ENCODE measurements at places on chromosomes 3 and 15. TPM values are rescaled to one million over a fixed set of nuclear protein-coding genes. Genes with fewer than 3 reads are reported as not detected.

DNA sequence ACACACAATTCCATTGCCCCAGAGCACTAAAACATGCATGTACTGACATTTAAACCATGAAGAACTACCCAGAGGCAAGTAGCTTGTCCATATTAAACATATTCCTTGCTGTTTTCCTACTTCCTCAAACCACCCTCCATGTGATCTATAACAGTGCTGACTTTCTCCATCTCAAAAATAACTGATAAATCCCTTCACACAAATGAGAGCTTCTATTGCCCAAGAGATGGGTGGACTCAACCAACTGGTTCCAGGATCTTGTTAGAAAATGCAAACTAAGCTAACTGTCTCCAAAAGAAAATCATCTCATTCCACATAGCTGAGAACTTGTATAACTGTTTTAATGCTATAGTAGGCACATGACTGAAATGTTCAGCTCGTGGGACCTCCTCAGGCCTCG, 29.6 kb downstream of the DCLK3 start:
- no peaks in the 10 kb centered on the region for H3K36me3 ChIP-seq
- no peaks in the 10 kb centered on the region for H3K4me1 ChIP-seq
- H3K27me3 ChIP-seq, result no peaks in the 10 kb centered on the region
- no peak overlapping the region for H3K4me3 ChIP-seq
- no peak for DNase-seq

GRCh38 chr3:192417017-192417416, 310.3 kb downstream of the FGF12 start:
- H3K4me1 ChIP-seq, result no peaks in the 10 kb centered on the region
- DNase-seq, result no peak
- no peaks in the 10 kb centered on the region for H3K27me3 ChIP-seq
- H3K36me3 ChIP-seq, result no peaks in the 10 kb centered on the region
- H3K4me3 ChIP-seq, result no peak overlapping the region
- H3K27ac ChIP-seq, result no peak overlapping the region

Gene CHRFAM7A
- total RNA-seq, result 11.9 TPM

DNA sequence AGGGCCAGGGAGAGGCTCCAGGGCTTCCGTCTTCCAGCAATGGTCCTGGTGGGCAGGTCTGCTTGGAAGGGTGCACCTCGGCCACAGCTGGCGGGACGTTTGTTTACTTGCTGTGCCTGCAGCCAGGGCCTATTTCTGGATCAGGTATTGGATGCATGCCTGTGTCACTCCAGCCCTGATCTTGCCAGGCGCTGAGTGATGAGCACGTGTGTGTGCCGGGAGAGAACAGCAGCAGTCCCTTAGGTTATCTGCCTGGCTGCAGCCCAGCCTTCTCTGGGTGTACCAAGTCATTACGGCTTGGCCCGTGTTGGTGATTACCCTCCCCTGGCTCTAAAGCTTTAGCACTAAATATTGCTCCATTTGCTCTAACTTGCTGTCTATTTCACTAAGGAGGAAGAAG, 14.9 kb downstream of the CCDC32 start:
- DNase-seq, result no peak
- H3K4me3 ChIP-seq, result no peak overlapping the region
- H3K4me1 ChIP-seq, result no peaks in the 10 kb centered on the region
- no peaks in the 10 kb centered on the region for H3K27me3 ChIP-seq
- no peak overlapping the region for H3K27ac ChIP-seq

DNA sequence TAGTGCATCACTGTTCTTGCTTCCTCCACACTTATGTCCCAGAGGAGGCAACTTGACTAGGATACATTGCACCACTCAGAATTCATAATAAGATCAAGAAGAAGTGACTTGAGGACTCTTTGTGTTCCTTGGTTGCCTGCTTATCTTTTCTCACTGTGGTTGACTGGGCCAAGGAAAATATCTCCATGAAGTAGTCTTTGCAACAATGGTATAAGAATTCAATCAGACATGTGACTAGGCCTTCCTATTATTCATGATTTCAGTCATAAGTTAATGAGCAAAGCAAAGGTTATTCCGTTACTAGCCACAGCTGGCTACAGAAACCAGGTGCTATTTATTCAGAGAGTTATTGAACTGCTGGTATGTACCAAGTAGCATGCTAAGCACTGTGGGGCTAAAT, 359.3 kb downstream of the RORA start:
- H3K4me1 ChIP-seq, result no peaks in the 10 kb centered on the region
- DNase-seq, result no peak
- no peak overlapping the region for H3K4me3 ChIP-seq
- H3K27ac ChIP-seq, result no peak overlapping the region

Gene TGM5
- not detected for total RNA-seq

- DNase-seq, result no peak
- no peaks in the 10 kb centered on the region for H3K27me3 ChIP-seq
- no peak overlapping the region for H3K4me3 ChIP-seq
- no peaks in the 10 kb centered on the region for H3K4me1 ChIP-seq
Observed at GRCh38 chr15:61106044-61106834, 122.9 kb downstream of the RORA start.

GRCh38 chr3:151538456-151539393, 77.9 kb upstream of the IGSF10 start:
- no peaks in the 10 kb centered on the region for H3K4me1 ChIP-seq
- DNase-seq, result no peak

Gene POLQ
- total RNA-seq, result 0.23 TPM

Gene SYNPR
- not detected for total RNA-seq

Gene SMAD6
- total RNA-seq, result 92.0 TPM

- peak; percentile 93 for DNase-seq
- no peaks in the 10 kb centered on the region for H3K27me3 ChIP-seq
- no peak within 1 kb of the TSS for H3K4me3 ChIP-seq
- no peaks in the 10 kb centered on the region for H3K36me3 ChIP-seq
- peak within 1 kb of the TSS; percentile 87 for H3K27ac ChIP-seq
- no peaks in the 10 kb centered on the region for H3K4me1 ChIP-seq
Observed at GRCh38 chr3:50268703-50269451, at the start of gene SEMA3B. Gene SEMA3B (plus strand): TSS chr3:50269147. CDS start chr3:50269241, 94 bp downstream.

GRCh38 chr3:87272718-87273341, 3.6 kb downstream of the POU1F1 start:
- no peaks in the 10 kb centered on the region for H3K36me3 ChIP-seq
- H3K4me3 ChIP-seq, result no peak overlapping the region
- H3K27ac ChIP-seq, result no peak overlapping the region

- DNase-seq, result no peak
- no peaks in the 10 kb centered on the region for H3K4me1 ChIP-seq
- H3K27me3 ChIP-seq, result no peaks in the 10 kb centered on the region
- no peaks in the 10 kb centered on the region for H3K36me3 ChIP-seq
- H3K27ac ChIP-seq, result no peak overlapping the region
- no peak overlapping the region for H3K4me3 ChIP-seq
Observed at GRCh38 chr3:112874725-112875124, 28.1 kb upstream of the CD200R1L start.

- DNase-seq, result no peak
- no peaks in the 10 kb centered on the region for H3K27me3 ChIP-seq
- no peak overlapping the region for H3K4me3 ChIP-seq
- H3K27ac ChIP-seq, result no peak overlapping the region
Observed at GRCh38 chr3:188192034-188192433, 38.1 kb downstream of the LPP start.

Gene TAGLN3
- not detected for total RNA-seq

- H3K4me1 ChIP-seq, result no peaks in the 10 kb centered on the region
- H3K36me3 ChIP-seq, result no peaks in the 10 kb centered on the region
- no peak overlapping the region for H3K4me3 ChIP-seq
- H3K27ac ChIP-seq, result no peak overlapping the region
- no peak for DNase-seq
Observed at GRCh38 chr3:30544812-30545211, 61.6 kb upstream of the TGFBR2 start.

- H3K27ac ChIP-seq, result no peak overlapping the region
- H3K36me3 ChIP-seq, result no peaks in the 10 kb centered on the region
- no peak overlapping the region for H3K4me3 ChIP-seq
- no peaks in the 10 kb centered on the region for H3K4me1 ChIP-seq
Observed at GRCh38 chr15:90086868-90087268, 15.4 kb downstream of the IDH2 start.

GRCh38 chr3:130779486-130779885, 32.9 kb upstream of the PIK3R4 start:
- no peaks in the 10 kb centered on the region for H3K4me1 ChIP-seq
- no peaks in the 10 kb centered on the region for H3K27me3 ChIP-seq
- DNase-seq, result no peak
- no peak overlapping the region for H3K27ac ChIP-seq

GRCh38 chr15:85557385-85557784, 177.0 kb downstream of the AKAP13 start:
- no peak overlapping the region for H3K4me3 ChIP-seq
- no peaks in the 10 kb centered on the region for H3K27me3 ChIP-seq
- H3K36me3 ChIP-seq, result no peaks in the 10 kb centered on the region
- H3K4me1 ChIP-seq, result no peaks in the 10 kb centered on the region
- no peak for DNase-seq

DNA sequence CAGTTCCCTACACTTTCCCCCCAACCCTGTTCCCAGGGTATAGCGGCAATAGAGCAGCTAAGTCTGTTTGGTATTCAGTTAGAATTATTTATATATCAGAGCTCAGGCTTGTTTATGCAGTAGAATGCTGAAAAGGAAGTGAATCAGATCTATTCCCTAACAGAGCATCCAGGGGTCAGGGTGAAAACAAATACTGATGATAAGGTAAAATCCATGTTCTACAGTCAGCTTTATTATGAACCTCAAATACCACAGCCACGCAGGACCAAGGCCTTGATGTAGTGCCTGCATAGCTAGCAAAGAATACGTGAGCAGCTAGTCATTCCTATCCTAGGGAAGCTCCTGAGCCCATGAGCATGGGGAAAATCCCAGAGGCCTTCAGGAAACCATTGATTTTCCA, 229.7 kb upstream of the ICE2 start:
- H3K36me3 ChIP-seq, result no peaks in the 10 kb centered on the region
- no peaks in the 10 kb centered on the region for H3K4me1 ChIP-seq
- no peak for DNase-seq
- no peak overlapping the region for H3K27ac ChIP-seq

DNA sequence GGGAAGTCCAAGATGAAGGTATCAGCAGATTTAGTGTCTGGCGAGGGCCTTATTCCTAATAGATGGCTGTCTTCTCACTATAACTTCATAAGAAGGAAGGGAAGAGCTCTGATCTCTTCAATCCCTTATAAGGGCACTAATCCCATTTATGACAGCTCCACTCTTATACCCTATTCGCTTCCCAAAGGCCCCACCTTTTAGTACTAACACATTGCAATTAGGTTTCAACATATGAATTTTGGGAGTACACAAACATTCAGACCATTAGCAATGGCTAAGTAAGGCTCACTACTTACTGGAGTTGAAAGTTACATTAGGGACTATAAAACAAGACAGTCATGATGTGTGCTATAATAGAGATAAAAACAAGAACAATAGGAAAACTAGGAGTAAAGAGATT, 118.9 kb downstream of the NECTIN3 start:
- H3K4me3 ChIP-seq, result no peak overlapping the region
- peaks cover 4% of the 10 kb centered on the region for H3K36me3 ChIP-seq
- no peaks in the 10 kb centered on the region for H3K4me1 ChIP-seq
- DNase-seq, result no peak

Gene IGSF11
- total RNA-seq, result 0.42 TPM

- no peaks in the 10 kb centered on the region for H3K36me3 ChIP-seq
- no peak overlapping the region for H3K27ac ChIP-seq
- H3K4me1 ChIP-seq, result peaks cover 2% of the 10 kb centered on the region
- H3K27me3 ChIP-seq, result no peaks in the 10 kb centered on the region
- no peak for DNase-seq
- H3K4me3 ChIP-seq, result no peak overlapping the region
Observed at GRCh38 chr3:105512061-105512460, 145.4 kb downstream of the ALCAM start.

DNA sequence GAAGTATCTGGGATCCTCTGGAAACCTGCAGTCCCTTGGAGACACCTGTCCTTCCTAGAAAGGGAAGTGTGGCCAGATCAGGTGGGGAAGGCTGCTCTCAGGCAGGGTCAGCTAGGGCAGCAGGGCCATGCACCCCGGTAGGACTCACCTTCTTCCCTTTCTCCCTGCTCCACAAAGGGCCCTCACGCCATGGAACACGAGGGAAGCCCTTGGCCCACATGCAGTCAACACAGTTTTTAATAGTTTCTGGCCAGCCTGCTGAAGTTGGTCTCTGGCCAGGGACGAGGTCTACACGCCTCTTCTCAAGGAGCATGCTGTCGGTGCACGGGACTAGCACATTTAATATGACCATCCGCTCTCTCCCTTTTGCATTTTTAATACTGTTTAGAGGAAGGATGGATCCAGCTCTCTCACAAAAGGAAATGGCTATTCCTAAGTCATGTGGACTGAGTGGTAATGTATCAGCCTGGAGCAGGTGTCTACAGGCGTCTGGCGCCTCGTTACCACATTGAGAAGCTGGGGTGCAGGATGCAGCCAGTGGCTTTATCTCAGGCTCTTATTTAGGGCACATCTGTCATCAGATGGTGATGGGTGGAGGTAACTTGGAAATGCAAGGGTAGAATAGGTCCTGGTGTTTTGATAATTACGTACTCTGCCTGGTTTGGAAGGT, 153.9 kb downstream of the KLF13 start:
- no peak overlapping the region for H3K27ac ChIP-seq
- H3K4me3 ChIP-seq, result no peak overlapping the region
- H3K36me3 ChIP-seq, result no peaks in the 10 kb centered on the region
- no peak for DNase-seq

DNA sequence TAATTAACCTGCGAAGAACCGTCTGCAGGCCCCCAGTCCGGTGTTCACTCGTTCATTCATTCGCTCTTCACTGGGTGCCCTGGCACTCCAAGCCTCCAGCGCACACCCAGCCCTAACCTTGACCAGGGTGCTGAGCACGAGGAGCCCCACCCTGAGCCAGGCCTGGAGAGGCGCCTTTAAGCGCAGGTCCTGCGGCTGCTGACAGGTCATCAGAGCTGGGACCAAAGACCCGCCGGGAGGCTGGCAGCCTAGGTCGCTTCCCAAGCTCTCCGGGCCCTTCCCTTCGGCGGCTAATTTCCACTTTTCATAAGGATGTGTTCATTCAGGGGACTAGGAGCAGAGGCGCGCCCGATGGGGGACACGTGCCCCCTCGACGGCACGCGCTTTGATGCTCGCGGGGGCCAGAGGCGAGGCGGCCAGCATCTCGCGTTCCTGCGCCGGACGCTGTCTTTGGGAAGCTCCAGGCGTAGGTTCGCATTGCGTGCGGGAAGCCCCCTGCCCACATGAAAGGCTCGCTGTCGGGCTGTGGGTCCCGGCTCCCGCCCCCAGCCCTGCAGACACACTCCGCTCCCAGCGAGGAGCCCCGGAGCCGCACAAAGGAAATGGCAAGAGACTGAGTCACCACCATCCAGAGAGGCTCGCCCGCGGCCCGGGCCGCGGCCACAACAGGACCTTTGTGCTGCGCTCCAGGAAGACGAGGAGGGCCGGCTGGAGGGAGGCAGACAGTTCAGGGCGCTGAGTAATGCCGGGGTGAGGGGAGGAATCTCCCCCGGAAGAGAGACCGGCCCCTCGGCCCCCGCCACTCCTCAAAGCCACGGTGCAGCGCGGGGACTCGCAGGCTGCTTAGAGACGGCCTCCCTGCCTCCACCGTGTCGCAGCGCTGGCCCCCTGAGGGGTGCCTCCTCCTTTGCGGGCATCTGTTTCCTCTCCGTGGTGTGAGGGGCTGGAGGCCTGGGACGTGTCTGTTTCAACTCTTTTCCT, 266.4 kb upstream of the HES1 start:
- H3K36me3 ChIP-seq, result no peaks in the 10 kb centered on the region
- H3K4me3 ChIP-seq, result no peak overlapping the region
- no peaks in the 10 kb centered on the region for H3K27me3 ChIP-seq
- peak; percentile 79 for DNase-seq

- no peaks in the 10 kb centered on the region for H3K27me3 ChIP-seq
- peak; percentile 79 for DNase-seq
- H3K4me3 ChIP-seq, result no peak overlapping the region
- no peaks in the 10 kb centered on the region for H3K36me3 ChIP-seq
Observed at GRCh38 chr3:61894988-61895935, 333.9 kb downstream of the PTPRG start.
